ENCODE measurements at places on chromosomes 12 and 14.

DNA sequence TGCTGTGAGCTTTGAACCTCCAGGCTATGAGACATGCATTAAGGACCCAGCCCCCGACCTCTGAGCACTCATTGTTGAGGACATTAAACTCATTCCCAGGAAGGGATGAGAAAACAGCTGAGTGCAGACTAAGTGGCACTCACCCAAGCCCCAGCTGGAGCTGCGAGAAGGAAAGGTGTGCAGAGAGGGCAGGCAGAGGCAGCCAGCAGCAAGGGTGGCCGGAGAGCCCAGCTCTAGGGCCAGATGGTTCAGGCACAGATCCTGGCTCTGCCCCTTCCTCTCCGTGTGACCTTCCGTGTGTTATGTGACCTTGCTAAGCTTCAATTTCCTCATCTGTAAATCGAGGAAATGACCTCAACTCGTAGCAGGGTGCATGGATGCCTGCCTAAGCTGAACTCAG, 3.7 kb downstream of the TSPAN11 start:
- DNase-seq, result no peak

GRCh38 chr12:83470749-83471148, 784.0 kb downstream of the TMTC2 start:
- DNase-seq, result no peak

GRCh38 chr12:46404225-46404631, 31.7 kb upstream of the SLC38A2 start:
- DNase-seq, result no peak

DNA sequence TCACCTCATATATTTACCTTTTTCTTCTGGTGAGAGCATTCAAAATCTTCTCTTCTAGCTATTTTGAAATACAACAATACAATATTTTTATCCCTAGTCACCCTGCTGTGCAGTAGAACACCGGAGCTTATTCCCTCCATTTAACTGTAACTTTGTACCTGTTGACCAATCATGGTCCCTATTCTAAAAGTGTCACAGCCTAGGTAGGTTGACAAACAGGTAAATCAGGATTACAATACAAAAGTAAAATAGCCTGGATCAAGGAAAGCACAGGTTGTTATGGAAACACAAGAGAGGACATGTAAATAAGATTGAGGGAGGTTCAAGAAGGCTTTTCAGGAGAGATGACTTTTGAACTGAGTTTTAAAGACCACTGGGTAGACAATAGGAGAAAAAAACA, 670.9 kb downstream of the DIO2 start:
- DNase-seq, result no peak

GRCh38 chr12:12018454-12018853, 52.3 kb upstream of the BCL2L14 start:
- DNase-seq, result no peak

GRCh38 chr14:67517083-67517482, 16.0 kb upstream of the PLEKHH1 start:
- DNase-seq, result no peak

DNA sequence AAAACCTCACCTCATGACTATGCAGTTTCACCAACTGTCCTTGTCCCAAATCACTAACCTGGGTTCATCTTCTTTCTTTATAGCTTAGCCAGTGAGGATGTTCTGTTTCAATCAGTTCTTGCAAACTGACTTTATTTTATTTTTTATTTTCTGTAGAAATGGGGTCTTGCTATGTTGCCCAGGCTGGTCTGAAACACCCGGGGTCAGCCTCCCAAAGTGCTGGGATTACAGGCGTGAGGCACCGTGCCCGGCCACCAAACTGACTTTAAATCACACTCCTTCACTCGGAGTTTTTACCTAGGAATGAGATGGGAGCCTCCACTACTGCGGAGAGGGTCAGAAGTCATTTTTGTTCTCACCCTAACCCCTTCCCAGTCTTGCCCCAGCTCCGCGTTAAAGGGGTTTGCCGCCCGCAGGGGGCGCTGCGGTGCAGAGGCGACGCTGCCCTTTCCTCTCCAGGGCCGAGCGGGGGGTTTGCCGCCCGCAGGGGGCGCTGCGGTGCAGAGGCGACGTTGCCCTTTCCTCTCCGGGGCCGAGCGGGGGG, 7.0 kb upstream of the B4GALNT3 start:
- DNase-seq, result no peak

DNA sequence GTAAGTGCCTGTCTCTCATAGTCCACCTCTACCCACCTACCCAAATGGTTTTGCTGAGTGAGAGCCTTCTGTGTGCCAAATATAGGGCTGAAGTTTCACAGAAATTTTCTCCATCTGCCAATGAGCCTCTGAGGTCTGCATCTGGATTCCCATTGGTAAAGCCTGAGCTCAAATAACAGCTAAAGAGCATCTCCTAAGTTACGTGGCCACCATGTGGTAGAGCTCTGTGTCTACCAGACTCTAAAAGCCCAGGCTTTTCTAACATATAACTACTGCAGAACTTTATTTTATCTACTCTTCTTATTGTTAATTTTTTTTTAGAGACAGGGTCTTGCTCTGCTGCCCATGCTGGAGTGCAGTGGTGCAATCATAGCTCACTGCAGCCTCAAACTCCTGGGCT, 16.0 kb downstream of the AMDHD1 start:
- DNase-seq, result no peak

GRCh38 chr12:1810931-1811280, 9.5 kb upstream of the LRTM2 start:
- no peak for DNase-seq

Data from hematopoietic multipotent progenitor cell treated with erythropoietin and hydrocortisone succinate and interleukin-3 and kit ligand, for 17 days (in vitro differentiated cells).